Keratinocyte (primary cell): ENCODE measurements at places on chromosomes 5 and 9.
A peak's percentile ranks its signal among the peaks of the same experiment; 100 is the strongest.

- H3K36me3 ChIP-seq: no peaks in the 10 kb centered on the region
- no peak overlapping the region for H3K4me3 ChIP-seq
- no peak overlapping the region for H3K27ac ChIP-seq
- H3K27me3 ChIP-seq: no peaks in the 10 kb centered on the region
- peaks cover 37% of the 10 kb centered on the region for H3K4me1 ChIP-seq
- no peak for DNase-seq
These were observed 216.2 kb downstream of the MED10 start for GRCh38 chr5:6162175-6162574.

DNA sequence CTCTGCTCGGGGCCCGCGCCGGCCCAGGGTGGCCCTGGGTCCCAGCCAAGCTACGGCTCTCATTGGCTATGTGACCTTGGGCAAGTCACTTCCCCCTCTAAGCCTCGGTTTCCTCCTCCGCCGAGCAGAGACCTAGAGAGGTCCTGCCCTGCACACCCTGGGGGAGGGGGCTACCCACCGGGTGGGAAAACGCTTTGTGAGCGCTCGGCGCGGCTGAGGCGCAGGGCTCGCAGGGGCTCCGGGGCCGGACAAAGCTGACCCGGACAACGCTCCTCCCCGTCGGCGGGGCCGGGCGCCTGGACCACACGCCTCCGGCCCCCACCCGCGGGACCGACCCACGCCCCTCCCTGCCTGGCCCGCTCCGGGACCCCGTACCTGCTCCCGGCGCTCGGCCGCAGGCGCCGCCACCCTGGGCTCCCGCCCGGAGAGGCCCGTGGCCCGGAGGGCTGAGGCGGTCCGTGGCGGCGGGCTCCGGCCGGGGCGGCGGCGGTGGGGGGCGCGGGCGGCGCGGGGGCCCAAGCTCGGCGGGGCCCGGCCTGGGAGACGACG is 85.7 kb upstream of the MELK start:
- DNase-seq: no peak
- H3K27me3 ChIP-seq: no peaks in the 10 kb centered on the region
- no peaks in the 10 kb centered on the region for H3K36me3 ChIP-seq
- H3K4me1 ChIP-seq: peaks cover 16% of the 10 kb centered on the region
- H3K4me3 ChIP-seq: peak overlapping the region; percentile 82

DNA sequence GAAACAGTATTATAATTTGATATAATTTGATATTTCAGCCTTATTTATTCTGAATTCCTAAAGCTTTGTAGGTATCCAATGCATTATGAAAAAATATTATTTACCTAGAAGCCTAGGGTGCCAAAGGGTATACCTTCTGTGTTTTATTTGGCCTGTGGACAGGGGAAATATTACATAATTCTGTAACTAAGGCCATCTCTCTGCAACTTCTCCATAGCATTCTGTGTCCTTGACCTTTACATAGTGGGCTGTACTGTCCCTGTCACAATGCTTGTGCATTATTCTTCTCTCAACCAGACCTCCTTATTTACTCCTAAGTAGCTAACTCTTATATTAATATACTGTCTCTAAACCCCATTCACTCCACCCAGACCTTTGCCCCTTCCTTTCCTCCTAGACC is 57.0 kb upstream of the RANBP6 start:
- H3K36me3 ChIP-seq: no peaks in the 10 kb centered on the region
- H3K27ac ChIP-seq: no peak overlapping the region

- no peak for DNase-seq
- H3K27ac ChIP-seq: no peak overlapping the region
- no peaks in the 10 kb centered on the region for H3K36me3 ChIP-seq
These were observed 5.4 kb downstream of the IL7R start for GRCh38 chr5:35862126-35862525.
